Activated B cell treated with CpG ODN at 0.5 μM for 24 hours (primary cell): ENCODE measurements at places on chromosomes 5 and 9. TPM values are rescaled to one million over a fixed set of nuclear protein-coding genes. Genes with fewer than 3 reads are reported as not detected.

Gene LCN2
- not detected in 2 replicates for total RNA-seq

Gene SIT1
- 27.5 and 28.0 TPM in 2 replicates for total RNA-seq

Gene SMIM33
- not detected in 2 replicates for total RNA-seq

Gene PAEP
- total RNA-seq, result not detected in 2 replicates

Gene KIF12
- total RNA-seq, result not detected in 2 replicates

Gene KLHL3
- total RNA-seq, result 5.3 and 5.9 TPM in 2 replicates

DNA sequence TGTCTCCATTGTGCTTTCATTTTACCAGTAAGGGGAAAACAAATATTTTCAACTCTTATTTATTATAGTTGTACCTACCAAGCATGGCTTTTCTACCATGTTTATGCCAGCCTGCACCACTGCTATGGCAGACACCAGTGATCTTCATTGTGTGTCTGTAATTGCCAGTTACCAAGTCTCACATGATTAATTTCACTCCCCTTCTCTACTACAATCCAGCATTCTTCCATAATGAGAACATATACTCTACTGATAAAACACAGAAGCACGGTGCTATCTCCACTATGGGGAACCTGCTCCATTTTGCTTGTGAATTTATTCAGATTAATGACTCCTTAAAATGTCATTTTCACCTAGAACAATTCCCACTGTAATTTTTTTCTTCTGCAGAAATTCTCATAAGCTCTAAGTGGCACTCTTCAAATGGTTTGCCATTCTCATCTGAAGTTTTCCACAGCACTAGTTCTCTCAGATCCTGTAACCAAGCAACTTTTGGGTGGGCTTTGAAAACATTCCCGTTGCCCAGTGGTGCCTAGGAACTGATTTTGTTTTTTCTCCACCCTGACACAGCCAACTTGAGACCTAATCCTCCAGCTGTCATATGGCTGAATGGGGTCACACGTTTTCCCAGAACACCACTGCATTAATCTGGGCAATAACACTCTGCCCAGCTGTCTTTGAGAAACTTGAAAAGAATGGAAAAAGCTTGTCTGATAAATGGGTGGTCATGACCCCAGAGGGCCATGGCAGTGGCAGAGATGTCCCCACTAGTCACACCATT lies 222.7 kb upstream of the RASEF start:
- no peak for DNase-seq

- DNase-seq, result no peak
These were observed 99.2 kb downstream of the PSAT1 start for GRCh38 chr9:78396087-78396486.

DNA sequence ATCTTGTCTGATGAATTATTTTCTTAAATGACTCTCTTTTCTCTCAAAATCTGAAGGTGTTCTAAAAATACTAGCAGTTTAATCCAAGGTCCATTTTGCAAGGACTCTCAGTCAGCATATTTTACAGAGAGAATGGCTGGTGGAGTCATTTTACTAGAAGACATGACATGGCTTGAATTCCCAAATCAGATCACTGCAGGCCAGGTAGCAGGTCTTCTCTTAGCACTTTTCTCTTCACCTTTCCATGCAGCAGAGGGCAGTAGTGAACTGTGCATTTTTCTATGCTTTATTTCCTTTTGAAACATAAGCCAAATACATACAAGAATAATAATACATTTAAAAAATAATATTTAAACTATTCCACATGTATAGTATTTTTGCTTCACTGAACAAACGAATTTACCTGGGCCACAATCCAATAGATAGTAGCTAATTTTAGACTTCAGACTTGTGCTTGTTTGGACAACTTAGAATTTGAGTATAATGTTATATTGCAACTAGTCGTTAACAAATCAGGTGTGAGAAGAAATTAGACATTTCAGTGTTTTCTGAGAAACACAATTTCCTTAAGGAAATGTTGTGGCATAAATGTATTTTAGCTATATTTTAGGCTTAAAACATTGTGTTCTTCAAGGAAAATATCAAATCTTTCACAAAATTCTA lies 289.4 kb upstream of the DAB2 start:
- no peak for DNase-seq

GRCh38 chr9:12908895-12909294 lies 134.1 kb downstream of the LURAP1L start:
- DNase-seq, result no peak

DNA sequence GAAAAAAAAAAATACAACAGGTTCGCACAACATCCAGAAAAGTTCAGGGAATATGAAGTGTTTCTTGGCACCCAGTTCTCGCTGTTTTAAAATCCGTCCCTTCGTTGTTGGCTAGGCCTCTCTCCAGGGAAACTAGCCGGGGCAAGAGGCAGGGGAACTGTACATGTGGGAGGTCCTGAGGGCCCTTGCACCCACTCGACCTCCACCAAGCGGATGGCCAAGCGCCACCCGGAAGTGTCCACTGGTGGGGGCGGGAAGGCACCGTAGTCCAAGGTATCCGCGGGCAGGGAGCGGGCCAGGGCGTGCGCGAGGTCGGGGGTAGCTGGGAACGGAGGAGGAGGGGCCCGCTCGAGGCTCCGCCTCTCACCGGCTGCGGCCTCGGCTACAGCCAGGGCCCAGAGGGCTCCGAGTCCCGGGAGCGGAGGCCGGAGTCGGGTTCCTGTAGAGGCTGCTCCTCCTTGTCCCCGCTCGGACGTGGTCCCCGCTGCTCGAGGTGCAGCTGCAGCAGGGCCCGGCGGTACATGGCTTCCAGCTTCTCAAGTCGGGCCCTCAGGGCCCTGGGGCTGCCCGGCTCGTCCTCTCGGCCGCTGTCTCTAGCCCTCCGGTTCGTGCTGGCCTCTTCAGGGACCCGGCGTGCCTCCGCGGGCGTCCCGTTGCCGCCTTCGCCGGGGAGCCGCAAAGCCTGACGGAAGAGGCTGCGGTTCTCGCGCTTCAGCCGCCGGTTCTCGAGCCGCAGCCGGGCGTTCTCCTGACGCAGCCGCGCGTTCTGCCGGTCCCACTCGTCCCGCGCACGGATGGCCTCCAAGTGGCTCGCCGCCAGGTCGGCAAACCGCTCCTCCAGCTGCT lies 720 bp downstream of the TUSC1 start:
- DNase-seq, result peak; percentile 15

GRCh38 chr9:113349066-113349444 lies 286 bp upstream of the BSPRY start:
- DNase-seq, result no peak

DNA sequence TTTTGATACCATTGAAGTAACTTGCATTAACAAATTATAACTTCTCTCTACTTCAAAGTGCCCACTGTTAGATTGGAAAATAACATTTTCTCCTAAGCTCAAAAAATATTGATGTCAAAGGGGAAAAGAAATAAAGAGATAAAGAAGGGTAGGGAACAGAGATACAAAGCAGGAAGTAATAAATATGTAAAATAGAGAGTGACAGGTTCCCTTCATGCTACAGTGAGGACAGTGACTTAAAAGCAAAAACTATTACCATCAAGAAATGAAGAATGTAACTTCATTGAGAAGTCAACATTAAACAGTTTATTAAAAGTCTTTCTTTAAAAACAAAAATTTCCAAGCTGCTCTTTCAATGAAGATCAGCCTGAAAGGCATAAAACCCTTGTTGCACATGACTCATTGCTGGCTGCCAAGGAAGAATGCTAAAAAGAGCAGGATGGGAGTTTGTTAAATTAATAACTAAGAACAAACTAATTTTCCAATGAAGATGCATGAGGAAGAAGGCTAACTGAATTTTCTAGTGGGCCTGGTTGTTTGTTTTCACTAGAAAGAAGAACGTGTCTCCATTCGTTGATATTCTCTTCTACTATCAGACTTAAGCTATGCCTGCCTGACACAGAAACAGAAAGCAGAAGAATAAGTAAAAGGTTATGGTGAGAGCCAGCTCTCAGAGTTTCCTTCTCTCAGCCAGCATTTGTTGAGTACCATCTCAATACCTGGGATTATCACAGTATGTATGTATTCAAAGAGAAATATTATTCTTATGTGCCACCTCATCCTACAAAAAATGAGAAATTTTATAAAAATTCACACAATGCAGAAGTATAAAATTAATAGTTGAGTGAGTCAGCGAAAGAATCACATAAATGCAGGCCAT lies 197.8 kb upstream of the NREP start:
- DNase-seq, result no peak

- no peak for DNase-seq
These were observed 78.7 kb downstream of the RFX3 start for GRCh38 chr9:3447143-3447542.

DNA sequence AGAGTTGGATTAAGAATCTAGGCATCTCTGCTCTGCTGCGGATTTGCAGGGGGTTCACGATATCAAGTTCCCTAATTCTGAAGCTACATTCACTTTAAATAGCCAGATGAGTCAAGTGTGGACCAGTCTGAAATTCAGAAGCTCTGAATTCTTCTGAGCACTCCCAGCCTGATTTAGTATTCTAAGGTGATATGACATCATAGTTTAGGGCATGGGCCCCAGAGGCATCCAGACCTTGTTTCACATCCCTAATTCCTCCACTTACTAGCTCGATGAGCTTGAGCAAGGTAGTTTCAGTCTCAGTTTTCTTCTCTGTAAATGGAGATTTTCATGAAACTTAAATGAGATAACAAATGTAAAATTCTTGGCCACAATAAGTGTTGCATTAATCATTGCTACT lies 65.2 kb downstream of the TMEM167A start:
- DNase-seq, result no peak

- DNase-seq, result no peak
These were observed 464 bp downstream of the CEMIP2 start for GRCh38 chr9:71767776-71768321.

GRCh38 chr5:95821110-95822021 lies 1.2 kb downstream of the GLRX start:
- DNase-seq, result no peak

DNA sequence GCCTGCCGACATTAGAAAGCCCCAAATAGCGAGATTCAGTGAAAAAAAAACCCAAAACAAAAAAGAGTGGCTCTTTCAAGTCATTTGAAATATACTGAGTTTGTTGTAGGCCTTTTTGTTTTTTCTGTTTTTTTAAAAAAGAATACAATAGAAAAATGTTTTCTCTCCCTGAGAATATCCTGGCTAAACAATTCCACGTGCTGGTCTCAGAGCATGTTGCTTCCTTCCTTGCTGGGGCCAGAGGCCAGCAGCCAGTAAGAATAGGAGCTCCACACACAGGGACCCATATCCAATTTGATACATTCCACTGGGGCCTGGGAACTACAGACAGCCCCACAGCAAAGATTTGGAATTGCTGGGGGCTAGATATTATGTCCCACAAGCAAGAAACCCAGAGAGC lies 191.4 kb downstream of the HSPA4 start:
- DNase-seq, result no peak
